Adrenal gland (tissue), 19 donors: ENCODE measurements at places on chromosomes 11 and 22. TPM values are rescaled to one million over a fixed set of nuclear protein-coding genes. Genes with fewer than 3 reads are reported as not detected.

KCNE3 gene
- 23.2 TPM for total RNA-seq

GRCh38 chr11:120759046-120759445 is 247.5 kb downstream of the GRIK4 start:
- H3K36me3 ChIP-seq: no peaks in the 10 kb centered on the region
- H3K27ac ChIP-seq: no peak overlapping the region
- no peaks in the 10 kb centered on the region for H3K4me1 ChIP-seq
- DNase-seq: no peak
- no peak overlapping the region for H3K4me3 ChIP-seq

PRG3 gene
- total RNA-seq: not detected

- no peak overlapping the region for H3K27ac ChIP-seq
- no peak overlapping the region for H3K4me3 ChIP-seq
- no peaks in the 10 kb centered on the region for H3K27me3 ChIP-seq
- DNase-seq: no peak
Measured at GRCh38 chr22:18060646-18061620, 16.9 kb upstream of the PEX26 start.

DNA sequence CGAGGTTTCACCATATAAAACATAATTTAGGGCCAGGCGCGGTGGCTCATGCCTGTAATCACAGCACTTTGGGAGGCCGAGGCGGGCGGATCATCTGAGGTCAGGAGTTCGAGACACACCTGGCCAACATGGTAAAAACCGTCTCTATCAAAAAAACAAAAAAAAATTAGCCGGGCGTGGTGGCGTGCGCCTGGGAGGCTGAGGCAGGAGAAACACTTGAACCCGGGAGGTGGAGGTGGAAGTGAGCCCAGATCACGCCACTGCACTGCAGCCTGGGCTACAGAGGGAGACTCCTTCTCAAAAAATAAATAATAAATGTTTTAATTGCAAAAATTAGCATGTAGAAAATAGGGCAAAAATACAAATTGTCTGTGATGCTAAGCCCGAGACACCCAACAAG is 993 bp upstream of the SFI1 start:
- peaks cover 7% of the 10 kb centered on the region for H3K4me1 ChIP-seq
- no peak for DNase-seq
- peak overlapping the region; percentile 87 for H3K27ac ChIP-seq
- H3K27me3 ChIP-seq: no peaks in the 10 kb centered on the region
- H3K36me3 ChIP-seq: no peaks in the 10 kb centered on the region

DNA sequence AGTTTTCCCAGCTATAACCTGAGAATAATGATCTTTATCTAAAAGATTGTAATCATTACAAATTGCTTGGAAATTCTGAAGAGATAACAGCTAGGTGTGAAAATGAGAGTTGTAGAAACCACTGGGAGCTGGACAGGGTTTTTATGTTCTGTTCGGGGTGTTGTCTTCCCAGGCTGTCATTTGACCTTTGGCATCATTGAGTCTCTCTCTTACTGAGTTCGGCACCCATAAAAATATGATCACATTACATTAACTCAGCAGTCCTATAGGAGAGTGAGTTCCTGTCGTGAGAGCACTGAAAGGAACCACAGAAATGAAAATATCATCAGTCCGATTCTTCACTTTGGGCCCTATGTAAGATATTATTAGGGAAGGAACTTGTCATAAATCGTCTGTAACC is 29.3 kb downstream of the KIRREL3 start:
- H3K4me3 ChIP-seq: no peak overlapping the region
- H3K4me1 ChIP-seq: no peaks in the 10 kb centered on the region
- H3K27ac ChIP-seq: no peak overlapping the region
- no peaks in the 10 kb centered on the region for H3K36me3 ChIP-seq
- no peak for DNase-seq

DNA sequence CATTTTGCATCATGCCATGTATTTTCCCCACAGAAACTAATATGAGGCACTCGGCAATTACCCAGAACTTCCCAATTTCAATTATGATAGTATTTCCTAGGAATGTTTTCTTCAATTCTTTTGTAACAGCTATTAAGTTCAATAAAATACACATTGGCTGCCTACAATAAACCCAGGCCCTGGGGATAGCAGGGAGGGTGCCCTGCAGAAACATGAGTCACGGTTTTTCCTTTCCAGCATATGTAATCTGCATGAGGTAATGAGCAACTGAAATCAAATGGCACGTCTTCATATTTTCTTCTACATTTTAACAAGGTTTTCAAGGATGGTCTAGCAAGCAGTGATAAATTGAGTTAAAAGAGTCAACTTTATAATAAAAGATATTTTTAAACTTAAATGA is 32.0 kb downstream of the GUCY1A2 start:
- no peaks in the 10 kb centered on the region for H3K27me3 ChIP-seq
- peaks cover 9% of the 10 kb centered on the region for H3K4me1 ChIP-seq
- H3K4me3 ChIP-seq: no peak overlapping the region
- H3K36me3 ChIP-seq: no peaks in the 10 kb centered on the region

GRCh38 chr11:63250162-63251050 is 7.0 kb upstream of the SLC22A25 start:
- H3K27me3 ChIP-seq: peaks cover 7% of the 10 kb centered on the region
- H3K4me1 ChIP-seq: no peaks in the 10 kb centered on the region
- no peak overlapping the region for H3K27ac ChIP-seq
- H3K4me3 ChIP-seq: no peak overlapping the region

DNA sequence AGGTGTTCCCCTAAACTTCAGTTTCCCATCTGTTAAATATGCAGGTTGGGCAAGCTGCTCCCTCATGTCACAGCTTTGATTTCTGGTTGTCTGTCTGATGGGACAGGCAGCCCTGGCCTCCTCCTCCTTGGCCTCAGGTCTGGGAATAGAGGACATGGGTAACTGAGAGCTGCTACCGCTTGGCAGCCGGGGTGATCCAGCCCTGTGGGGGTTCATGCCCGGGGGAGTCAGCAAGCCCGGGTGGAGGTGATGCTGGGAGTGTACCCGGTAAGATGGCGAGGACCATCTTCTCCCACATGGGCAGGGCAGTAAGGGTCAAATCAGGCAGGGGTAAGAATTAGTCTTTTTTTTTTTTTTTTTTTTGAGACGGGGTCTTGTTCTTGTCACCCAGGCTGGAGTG is 845.0 kb downstream of the TBC1D22A start:
- no peak overlapping the region for H3K27ac ChIP-seq
- no peak overlapping the region for H3K4me3 ChIP-seq
- no peaks in the 10 kb centered on the region for H3K4me1 ChIP-seq
- no peaks in the 10 kb centered on the region for H3K36me3 ChIP-seq
- no peaks in the 10 kb centered on the region for H3K27me3 ChIP-seq

GRCh38 chr11:31809857-31810778 is 1.0 kb downstream of the PAX6 start:
- no peaks in the 10 kb centered on the region for H3K36me3 ChIP-seq
- H3K27me3 ChIP-seq: peaks cover 92% of the 10 kb centered on the region
- no peak overlapping the region for H3K4me3 ChIP-seq

CTSW gene
- 0.78 TPM for total RNA-seq

AGBL2 gene
- total RNA-seq: 4.4 TPM

RASL10A gene
- 2.2 TPM for total RNA-seq

GRCh38 chr22:22025320-22026156 is 43.0 kb upstream of the TOP3B start:
- H3K4me3 ChIP-seq: no peak overlapping the region
- no peaks in the 10 kb centered on the region for H3K36me3 ChIP-seq
- no peaks in the 10 kb centered on the region for H3K27me3 ChIP-seq
- no peak for DNase-seq
- no peaks in the 10 kb centered on the region for H3K4me1 ChIP-seq

GRCh38 chr22:29937940-29938693 is 55.1 kb downstream of the MTMR3 start:
- H3K27me3 ChIP-seq: no peaks in the 10 kb centered on the region
- H3K27ac ChIP-seq: no peak overlapping the region
- H3K4me3 ChIP-seq: no peak overlapping the region
- H3K36me3 ChIP-seq: no peaks in the 10 kb centered on the region
- DNase-seq: no peak
- H3K4me1 ChIP-seq: peaks cover 10% of the 10 kb centered on the region

TMEM126A gene
- total RNA-seq: 37.5 TPM

CATSPER1 gene
- not detected for total RNA-seq

DNA sequence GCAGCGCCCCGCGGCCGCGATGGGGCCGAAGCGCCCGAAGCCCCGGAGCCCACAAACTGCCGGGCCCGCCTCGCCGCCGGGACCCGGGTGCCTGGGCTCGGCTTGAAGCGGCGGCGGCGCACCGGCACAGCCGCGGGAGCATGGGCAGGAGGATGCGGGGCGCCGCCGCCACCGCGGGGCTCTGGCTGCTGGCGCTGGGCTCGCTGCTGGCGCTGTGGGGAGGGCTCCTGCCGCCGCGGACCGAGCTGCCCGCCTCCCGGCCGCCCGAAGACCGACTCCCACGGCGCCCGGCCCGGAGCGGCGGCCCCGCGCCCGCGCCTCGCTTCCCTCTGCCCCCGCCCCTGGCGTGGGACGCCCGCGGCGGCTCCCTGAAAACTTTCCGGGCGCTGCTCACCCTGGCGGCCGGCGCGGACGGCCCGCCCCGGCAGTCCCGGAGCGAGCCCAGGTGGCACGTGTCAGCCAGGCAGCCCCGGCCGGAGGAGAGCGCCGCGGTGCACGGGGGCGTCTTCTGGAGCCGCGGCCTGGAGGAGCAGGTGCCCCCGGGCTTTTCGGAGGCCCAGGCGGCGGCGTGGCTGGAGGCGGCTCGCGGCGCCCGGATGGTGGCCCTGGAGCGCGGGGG is 346 bp downstream of the FJX1 start:
- no peak overlapping the region for H3K4me3 ChIP-seq
- H3K4me1 ChIP-seq: peaks cover 28% of the 10 kb centered on the region
- H3K36me3 ChIP-seq: no peaks in the 10 kb centered on the region
- no peaks in the 10 kb centered on the region for H3K27me3 ChIP-seq
- DNase-seq: no peak
- H3K27ac ChIP-seq: no peak overlapping the region

DNA sequence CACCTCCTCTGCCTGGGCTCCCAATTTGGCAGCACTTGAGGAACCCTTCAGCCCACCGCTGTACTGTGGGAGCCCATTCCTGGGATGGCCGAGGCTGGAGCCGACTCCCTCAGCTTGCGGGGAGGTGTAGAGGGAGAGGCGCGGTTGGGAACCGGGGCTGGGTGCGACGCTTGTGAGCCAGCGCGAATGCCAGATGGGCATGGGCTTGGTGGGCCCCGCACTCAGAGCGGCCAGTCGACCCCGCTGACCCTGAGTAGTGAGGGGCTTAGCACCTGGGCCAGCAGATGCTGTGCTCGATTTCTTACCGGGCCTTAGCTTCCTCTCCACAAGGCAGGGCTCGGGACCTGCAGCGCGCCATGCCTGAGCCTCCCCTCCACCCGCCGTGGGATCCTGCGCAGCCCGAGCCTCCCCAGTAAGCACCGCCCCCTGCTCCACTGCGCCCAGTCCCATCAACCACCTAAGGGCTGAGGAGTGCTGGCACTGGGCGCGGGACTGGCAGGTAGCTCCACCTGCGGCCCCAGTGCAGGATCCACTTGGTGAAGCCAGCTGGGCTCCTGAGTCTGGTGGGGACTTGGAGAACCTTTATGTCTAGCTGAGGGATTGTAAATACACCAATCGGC is 58.3 kb upstream of the DEFB108B start:
- no peak overlapping the region for H3K4me3 ChIP-seq
- H3K27ac ChIP-seq: no peak overlapping the region
- H3K27me3 ChIP-seq: no peaks in the 10 kb centered on the region

- H3K27me3 ChIP-seq: peaks cover 11% of the 10 kb centered on the region
- H3K4me3 ChIP-seq: no peak overlapping the region
- H3K27ac ChIP-seq: no peak overlapping the region
Measured at GRCh38 chr22:22185217-22185616, 59.4 kb upstream of the VPREB1 start.

- no peaks in the 10 kb centered on the region for H3K36me3 ChIP-seq
- no peak overlapping the region for H3K27ac ChIP-seq
- H3K27me3 ChIP-seq: no peaks in the 10 kb centered on the region
- no peak for DNase-seq
Measured at GRCh38 chr11:16337421-16338213, 18.7 kb downstream of the SOX6 start.

DGAT2 gene
- total RNA-seq: 2.1 TPM

DNA sequence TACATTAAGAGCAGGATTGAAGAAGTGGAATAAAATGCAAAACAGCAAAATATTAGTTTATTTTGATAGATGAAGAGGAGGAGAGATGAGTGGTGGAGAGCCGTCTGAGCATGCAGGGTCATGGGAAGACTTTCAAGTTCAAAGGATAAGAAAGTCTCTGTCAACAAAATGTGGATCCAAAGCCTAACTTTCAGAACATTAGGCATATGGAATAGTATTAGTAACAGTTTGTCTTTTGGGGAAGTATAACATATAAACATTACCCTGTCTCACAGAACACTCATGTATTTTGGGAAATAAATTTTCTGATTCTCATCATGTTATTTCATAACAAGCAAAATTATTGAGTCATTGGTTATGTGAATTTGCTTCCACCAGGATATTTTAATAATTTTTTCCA is 104.3 kb upstream of the CEP126 start:
- no peak overlapping the region for H3K27ac ChIP-seq
- DNase-seq: no peak
- H3K4me3 ChIP-seq: no peak overlapping the region
- no peaks in the 10 kb centered on the region for H3K27me3 ChIP-seq
- H3K36me3 ChIP-seq: no peaks in the 10 kb centered on the region

NLRP6 gene
- not detected for total RNA-seq

- no peak overlapping the region for H3K4me3 ChIP-seq
- no peak overlapping the region for H3K27ac ChIP-seq
- peaks cover 4% of the 10 kb centered on the region for H3K4me1 ChIP-seq
Measured at GRCh38 chr11:112308651-112309050, 48.0 kb upstream of the PLET1 start.

TTLL12 gene
- 76.2 TPM for total RNA-seq

GRCh38 chr22:42887523-42888507 is 30.7 kb upstream of the ARFGAP3 start:
- no peak overlapping the region for H3K4me3 ChIP-seq
- DNase-seq: no peak
- no peaks in the 10 kb centered on the region for H3K27me3 ChIP-seq
- H3K36me3 ChIP-seq: peaks cover 62% of the 10 kb centered on the region
- H3K4me1 ChIP-seq: peaks cover 14% of the 10 kb centered on the region

GRCh38 chr11:9799886-9800285 is 136.0 kb downstream of the SWAP70 start:
- no peak overlapping the region for H3K4me3 ChIP-seq
- DNase-seq: no peak
- no peaks in the 10 kb centered on the region for H3K27me3 ChIP-seq
- no peaks in the 10 kb centered on the region for H3K4me1 ChIP-seq

GRCh38 chr11:129192150-129192549 is at the start of gene ARHGAP32:
ARHGAP32 (minus strand) TSS chr11:129192325; CDS start chr11:129192198, 127 bp downstream.
- DNase-seq: no peak
- H3K4me3 ChIP-seq: no peak within 1 kb of the TSS
- no peak within 1 kb of the TSS for H3K27ac ChIP-seq
- H3K4me1 ChIP-seq: peaks cover 11% of the 10 kb centered on the region
- no peaks in the 10 kb centered on the region for H3K27me3 ChIP-seq

DNA sequence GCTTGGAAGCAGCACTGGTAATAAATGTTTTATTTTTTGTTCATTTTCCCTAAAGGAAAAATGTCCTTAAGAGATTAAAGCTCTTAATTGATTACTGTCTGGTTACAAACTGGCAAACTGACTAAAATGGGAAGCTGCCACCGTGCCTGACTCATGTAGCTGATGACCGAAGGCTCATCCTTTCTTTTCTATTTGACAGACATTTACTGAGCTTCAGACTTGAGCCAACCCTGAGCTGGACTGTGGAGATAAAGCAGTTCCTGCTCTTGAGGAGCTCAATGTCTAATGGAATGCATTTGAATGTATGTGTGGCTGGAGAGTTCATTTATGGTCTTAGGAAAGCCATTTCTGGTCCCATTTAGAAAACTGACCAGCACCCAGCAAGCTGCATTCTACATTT is 91.3 kb downstream of the RNF169 start:
- H3K36me3 ChIP-seq: peaks cover 44% of the 10 kb centered on the region
- no peaks in the 10 kb centered on the region for H3K4me1 ChIP-seq
- no peak overlapping the region for H3K4me3 ChIP-seq
- no peak overlapping the region for H3K27ac ChIP-seq
- DNase-seq: no peak
- no peaks in the 10 kb centered on the region for H3K27me3 ChIP-seq
